Testis (tissue), 5 donors: ENCODE measurements at places on chromosomes 6 and 20. TPM values are rescaled to one million over a fixed set of nuclear protein-coding genes. Genes with fewer than 3 reads are reported as not detected.

The MEP1A gene
- total RNA-seq = 0.93 TPM

DNA sequence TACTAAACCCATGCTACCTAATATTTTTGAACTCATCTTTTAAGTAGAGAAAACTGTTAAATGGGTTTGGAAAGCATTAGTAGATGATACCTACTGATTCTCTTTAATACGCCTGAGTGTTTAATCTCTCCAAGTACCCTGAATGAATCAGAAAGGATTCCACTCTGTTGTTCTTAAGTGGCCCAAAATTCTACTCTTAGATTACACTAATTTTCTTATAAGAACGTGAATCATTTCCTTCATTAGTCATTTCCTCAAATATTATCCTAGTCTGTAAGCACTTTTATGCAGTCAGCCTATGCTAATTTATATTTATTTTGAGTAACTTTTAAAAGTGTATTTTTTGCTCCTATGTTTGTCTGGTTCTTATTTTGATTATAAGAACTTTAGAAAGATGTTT is 380.0 kb downstream of the BTBD9 start:
- H3K4me1 ChIP-seq = no peaks in the 10 kb centered on the region
- no peaks in the 10 kb centered on the region for H3K36me3 ChIP-seq
- no peak overlapping the region for H3K4me3 ChIP-seq

DNA sequence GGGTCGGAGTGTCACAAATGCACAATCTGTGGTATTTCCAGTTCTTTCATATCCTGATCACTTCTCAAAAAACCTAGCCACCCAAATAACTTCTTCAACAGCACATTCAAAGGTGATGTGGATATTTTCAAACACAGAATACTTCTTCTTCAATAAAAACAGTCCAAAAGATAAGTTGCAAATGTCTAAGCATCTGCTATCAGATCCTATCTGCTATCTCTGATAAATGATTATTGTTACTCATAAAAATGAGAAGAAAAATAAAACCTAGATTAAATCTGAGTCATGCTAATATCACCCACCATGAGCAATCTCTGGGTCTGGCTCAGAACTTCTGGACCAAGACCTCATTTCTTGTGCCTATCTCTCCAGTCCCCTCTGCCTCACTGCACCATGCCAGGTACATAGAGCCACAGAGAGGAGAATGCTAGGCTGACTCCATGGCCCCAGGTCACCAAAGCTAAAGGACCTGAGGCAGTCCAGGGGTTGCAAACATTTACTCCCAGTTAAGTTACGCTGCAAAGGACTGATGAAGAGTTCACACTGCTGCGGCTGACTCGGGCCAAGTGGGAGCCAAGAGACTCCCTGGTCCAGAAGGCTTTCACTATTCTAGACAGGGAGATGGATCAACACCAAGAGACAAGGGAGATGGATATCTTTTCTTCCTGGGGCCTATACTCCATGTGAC is 101.4 kb downstream of the KIF13A start:
- H3K4me1 ChIP-seq = no peaks in the 10 kb centered on the region
- no peaks in the 10 kb centered on the region for H3K36me3 ChIP-seq
- no peak overlapping the region for H3K27ac ChIP-seq
- DNase-seq = no peak
- H3K27me3 ChIP-seq = no peaks in the 10 kb centered on the region

GRCh38 chr6:85537055-85537494 is 56.6 kb downstream of the SNX14 start:
- H3K4me1 ChIP-seq = no peaks in the 10 kb centered on the region
- no peak for DNase-seq
- no peak overlapping the region for H3K4me3 ChIP-seq
- no peaks in the 10 kb centered on the region for H3K27me3 ChIP-seq
- no peaks in the 10 kb centered on the region for H3K36me3 ChIP-seq

DNA sequence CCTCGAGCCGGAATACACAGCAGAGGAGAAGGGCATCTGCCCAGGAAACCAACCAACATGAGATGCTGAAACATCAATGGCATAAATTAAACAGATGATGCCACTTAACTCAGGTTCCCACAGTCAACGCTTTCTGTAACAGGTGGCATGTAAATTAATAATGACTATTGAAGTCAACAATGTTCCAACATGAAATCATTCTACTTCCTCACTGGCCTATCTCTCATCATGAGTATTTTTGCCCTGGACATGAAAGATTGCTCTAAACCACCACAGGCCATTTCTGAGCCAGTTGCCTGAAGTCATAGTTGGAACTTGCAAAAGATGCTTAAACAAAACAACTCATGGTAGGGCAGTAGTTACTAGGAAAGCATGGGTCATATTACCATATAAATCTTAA is 397.9 kb upstream of the JARID2 start:
- no peak overlapping the region for H3K4me3 ChIP-seq
- no peaks in the 10 kb centered on the region for H3K4me1 ChIP-seq
- no peaks in the 10 kb centered on the region for H3K27me3 ChIP-seq
- no peak for DNase-seq
- H3K36me3 ChIP-seq = no peaks in the 10 kb centered on the region
